ENCODE measurements at places on chromosomes 1 and 21.

GRCh38 chr1:160499631-160500030, 23.4 kb downstream of the SLAMF6 start:
- no peak for DNase-seq

DNA sequence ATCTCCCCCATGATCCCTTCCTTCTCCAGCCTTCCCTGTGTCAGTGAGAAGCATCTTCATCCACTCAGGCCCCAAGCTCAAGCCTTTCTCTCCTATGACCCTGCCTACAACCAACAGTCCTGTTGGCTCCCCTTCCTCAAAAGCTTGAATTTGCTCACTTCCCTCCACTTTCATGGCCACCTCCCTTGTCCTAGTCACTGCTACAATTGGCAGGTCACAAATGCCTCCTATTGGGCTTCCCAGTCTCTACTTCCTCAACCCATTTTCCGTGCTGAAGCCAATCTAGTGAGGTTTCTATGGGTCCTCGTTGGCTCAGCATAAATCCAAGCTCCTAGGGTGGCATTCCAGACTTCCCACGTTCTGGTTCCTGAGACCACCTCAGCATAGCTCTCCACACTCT, 40.2 kb upstream of the SLC6A9 start:
- no peak for DNase-seq

DNA sequence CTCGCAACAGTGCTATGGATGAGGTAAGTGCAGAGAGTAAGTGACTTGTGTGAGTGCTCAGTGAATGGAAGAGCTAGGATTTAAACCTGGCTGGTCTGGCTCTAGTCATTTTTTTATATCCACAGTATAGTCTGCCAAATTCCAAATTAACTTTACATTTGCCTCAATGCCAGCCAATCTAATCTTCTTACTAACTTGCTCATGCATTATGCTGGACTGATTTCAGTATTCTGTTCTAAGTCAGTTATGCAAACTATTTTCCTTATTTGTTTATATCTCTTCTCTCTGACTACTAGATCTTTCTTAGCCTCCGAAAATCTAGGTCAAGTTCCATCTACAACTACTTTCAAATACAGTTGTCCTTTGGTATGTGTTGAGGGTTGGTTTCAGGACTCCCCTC, 133.3 kb downstream of the XPR1 start:
- DNase-seq, result no peak

- no peak for DNase-seq
Measured at GRCh38 chr1:43422995-43423671, 30.6 kb downstream of the HYI start.

DNA sequence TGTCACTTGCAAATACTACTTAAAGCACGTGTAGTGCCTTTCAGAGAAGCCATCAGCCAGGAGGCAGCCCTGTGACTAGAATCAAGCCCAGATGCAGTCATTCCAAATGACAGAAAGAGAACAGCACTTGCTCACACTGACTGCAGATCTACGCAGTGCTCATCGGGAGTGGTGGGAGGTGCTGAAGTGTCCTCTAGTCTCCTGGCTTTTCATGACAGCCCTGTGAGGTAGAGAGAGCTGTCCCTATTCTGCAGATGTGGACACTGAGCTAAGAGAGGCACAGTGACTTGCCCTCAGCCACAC, 62.3 kb upstream of the EDN2 start:
- DNase-seq, result no peak

GRCh38 chr1:217137210-217137881, 414.1 kb upstream of the ESRRG start:
- no peak for DNase-seq

Data from AG09319 (cell line).